Hindlimb muscle (tissue), 1 donor: ENCODE measurements at places on chromosomes 16 and 17. TPM values are rescaled to one million over a fixed set of nuclear protein-coding genes. Genes with fewer than 3 reads are reported as not detected.

DGKE gene
- polyA plus RNA-seq = 6.2 TPM

DNA sequence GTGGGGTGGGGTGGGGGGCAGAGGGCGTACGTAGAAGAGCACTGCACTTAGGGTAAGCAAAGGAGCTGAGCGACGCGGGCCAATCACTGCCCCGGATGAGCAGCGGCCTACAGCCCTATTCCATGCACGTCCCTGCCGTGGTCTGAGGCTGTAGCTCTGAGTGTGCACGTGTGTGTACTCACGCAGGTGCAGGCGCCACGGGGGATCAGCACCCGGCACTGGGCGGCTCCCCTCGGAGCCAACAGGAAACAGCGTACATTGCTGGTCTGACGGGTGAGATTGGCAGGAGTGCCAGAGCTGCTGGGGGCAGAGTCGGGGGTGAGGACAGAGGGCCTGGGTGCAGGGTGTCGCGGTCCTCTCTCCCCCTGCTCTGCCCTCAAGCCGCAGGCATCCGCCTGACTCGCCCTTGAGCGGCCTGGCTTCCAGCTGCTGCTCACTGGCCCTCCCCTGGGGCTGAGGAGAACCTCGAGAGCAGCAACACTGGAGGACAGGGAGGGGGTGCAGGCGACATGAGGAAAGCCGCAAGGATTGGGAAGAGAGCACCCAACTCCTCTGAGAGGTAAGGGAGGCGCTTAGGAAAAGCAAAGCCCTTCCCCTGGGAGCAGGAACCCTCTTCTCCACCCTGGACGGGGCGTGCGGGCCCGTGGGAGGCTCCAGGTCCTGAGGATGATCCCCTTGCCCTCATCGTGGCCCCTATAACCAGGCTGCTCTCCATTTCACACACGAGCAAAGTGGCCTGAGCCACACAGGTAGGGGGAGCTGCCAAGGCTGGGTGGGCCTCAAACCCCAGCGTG is 57.8 kb downstream of the ENGASE start:
- DNase-seq = no peak

IL4R gene
- polyA plus RNA-seq = 12.1 TPM

TNK1 gene
- polyA plus RNA-seq = 0.66 TPM

GRCh38 chr17:78182504-78182903 is 4.3 kb downstream of the TK1 start:
- no peak for DNase-seq

DNA sequence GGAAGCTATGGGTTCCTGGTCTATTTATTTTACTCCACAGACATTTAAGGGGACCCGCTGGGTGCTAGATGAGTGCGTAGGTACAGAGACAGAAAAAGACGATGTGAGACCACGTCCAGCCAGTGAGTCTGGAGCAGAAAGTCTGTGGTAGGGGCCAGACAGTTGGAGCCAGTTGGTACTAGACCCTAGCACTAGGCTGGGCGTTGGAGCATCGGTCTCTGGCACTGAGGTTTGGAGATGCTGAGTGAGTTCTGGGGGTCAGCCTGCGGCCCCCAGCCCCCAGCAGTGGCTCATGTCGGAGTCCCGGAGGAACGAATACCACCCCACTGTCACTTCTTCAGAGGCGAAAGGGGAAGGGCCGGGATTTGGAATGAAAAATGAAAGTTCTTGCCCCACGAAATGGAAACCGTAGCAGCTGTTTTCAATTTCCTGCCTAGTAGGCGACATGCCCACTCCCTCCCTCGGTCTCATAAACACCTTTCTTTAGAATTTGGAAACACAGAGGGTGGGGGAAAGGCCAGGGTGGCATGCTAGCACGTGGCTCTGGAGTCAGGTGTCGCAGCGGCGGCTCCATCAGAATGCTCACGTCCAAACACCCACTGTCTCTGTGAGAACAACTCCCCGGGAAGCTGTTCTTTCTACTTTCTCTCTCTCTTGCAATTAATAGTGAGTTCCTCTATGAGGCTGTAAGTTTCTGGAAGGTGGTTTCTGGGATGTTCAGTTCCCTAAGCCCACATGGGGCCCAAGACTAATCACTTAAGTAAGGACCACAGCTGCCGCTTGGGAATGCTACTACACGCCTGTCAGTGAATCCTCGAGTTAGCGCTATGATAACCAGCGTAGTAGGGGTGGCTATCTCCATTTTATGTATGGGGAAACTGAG is 96.8 kb downstream of the IRF8 start:
- no peak for DNase-seq

- no peak for DNase-seq
Observed at GRCh38 chr17:503449-503700, 150.8 kb upstream of the RPH3AL start.

TSR1 gene
- polyA plus RNA-seq = 38.2 TPM

GRCh38 chr17:3892095-3892998 is 506 bp downstream of the CAMKK1 start:
- no peak for DNase-seq

GRCh38 chr16:70678898-70679670 is 6.8 kb downstream of the MTSS2 start:
- no peak for DNase-seq

ZP2 gene
- 0.18 TPM for polyA plus RNA-seq

DNA sequence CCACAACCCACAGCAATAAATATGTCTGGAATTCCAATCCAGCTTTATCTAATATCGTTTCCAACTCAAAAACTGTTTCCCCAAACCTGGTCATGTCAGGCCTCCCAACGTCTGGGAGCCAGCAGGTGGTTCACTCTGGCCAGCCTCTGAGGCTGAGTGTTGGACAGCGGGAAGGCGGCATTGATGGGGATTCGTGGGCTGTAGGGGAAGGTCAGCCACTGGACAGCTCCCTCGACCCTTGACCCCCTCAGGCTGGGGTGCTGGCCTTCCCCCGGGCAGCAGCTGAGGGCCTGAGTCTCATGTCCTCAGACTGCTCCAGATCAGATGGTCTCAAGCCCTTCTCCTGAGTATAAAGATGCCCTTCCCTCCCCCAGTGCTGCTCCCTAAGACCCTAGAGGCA is 50.2 kb downstream of the SDK2 start:
- no peak for DNase-seq

HBQ1 gene
- polyA plus RNA-seq = 1.1 TPM

JUP gene
- 46.2 TPM for polyA plus RNA-seq

RCVRN gene
- polyA plus RNA-seq = 1.1 TPM

ABCA10 gene
- 14.4 TPM for polyA plus RNA-seq

GRCh38 chr17:68861602-68862001 is 93.6 kb downstream of the ABCA8 start:
- DNase-seq = no peak

- DNase-seq = peak; percentile 35
Observed at GRCh38 chr16:9090101-9090959, 1.1 kb upstream of the HAPSTR1 start.

GRCh38 chr17:65896889-65897288 is 295.0 kb downstream of the CEP112 start:
- no peak for DNase-seq

GRCh38 chr17:49839455-49839854 is 8.4 kb downstream of the TAC4 start:
- DNase-seq = no peak

- DNase-seq = no peak
Observed at GRCh38 chr17:68516732-68517131, 4.5 kb downstream of the PRKAR1A start.

GRCh38 chr16:28025631-28026030 is 37.9 kb downstream of the GSG1L start:
- DNase-seq = no peak

DNA sequence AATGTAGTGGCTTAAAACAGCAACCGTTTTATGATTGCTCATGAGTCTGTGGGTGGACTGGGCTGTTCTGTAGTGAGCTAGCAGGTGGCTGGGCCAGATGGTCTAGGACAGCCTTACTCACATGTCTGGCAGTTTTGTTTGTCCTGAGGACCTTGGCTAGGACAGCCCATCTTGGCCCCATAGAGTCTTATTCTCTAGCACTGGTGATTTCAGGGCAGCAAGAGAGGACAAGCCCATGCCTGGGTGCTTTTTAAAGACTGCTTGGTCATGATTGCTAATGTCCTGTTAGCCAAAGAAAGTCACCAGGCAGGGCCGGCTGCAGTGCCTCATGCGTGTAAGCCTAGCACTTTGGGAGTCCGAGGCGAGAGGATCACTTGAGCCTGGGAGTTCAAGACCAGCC is 139.8 kb downstream of the KATNIP start:
- DNase-seq = no peak
